WTC11 (cell line): ENCODE measurements at places on chromosomes 5 and 9.

DNA sequence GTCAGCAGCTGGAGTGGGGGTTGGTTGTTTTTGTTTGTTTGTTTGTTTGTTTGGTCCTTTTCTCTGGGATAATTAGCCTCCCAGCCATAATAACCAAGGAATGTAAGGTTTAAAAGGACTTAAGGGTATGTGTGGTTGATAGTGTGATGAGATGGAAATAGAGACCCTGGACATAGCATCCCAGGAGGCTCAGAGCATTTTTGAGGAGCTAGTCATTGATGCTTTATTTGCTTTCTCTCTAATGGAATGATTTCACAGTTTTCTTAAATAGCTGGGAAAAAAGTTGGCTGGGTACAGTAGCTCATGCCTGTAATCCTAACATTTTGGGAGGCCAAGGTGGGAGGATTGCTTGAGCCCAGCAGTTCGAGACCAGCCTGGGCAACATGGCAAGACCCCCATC is 45.1 kb downstream of the TTC1 start:
- no peak for DNase-seq

- DNase-seq = no peak
These were observed 54.1 kb downstream of the FER start for GRCh38 chr5:108801776-108802175.

DNA sequence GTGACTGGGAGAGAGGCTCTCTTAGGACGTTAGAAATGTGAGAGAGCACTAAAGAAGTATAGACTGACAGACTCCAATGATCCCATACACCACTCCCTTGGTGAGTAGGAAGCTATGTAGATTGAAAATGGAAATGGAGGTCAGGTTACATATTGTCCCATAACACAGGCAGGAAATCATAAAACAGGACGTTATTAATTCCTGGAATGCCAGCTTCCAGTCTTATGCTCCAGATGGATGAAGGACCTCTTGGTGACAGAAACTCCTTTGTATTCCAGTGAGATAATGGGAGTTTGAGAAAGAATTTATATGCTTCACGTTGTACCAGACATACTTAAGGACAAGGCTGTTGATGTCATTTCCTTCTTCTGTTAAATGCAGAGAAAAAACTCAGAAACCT is 338.2 kb upstream of the ITGA1 start:
- no peak for DNase-seq

GRCh38 chr9:38656896-38657295 is 36.5 kb upstream of the ANKRD18A start:
- no peak for DNase-seq

- no peak for DNase-seq
These were observed 25.9 kb downstream of the CDC42SE2 start for GRCh38 chr5:131289738-131290137.

- DNase-seq = no peak
These were observed 61.6 kb downstream of the GADD45G start for GRCh38 chr9:89666364-89666763.

DNA sequence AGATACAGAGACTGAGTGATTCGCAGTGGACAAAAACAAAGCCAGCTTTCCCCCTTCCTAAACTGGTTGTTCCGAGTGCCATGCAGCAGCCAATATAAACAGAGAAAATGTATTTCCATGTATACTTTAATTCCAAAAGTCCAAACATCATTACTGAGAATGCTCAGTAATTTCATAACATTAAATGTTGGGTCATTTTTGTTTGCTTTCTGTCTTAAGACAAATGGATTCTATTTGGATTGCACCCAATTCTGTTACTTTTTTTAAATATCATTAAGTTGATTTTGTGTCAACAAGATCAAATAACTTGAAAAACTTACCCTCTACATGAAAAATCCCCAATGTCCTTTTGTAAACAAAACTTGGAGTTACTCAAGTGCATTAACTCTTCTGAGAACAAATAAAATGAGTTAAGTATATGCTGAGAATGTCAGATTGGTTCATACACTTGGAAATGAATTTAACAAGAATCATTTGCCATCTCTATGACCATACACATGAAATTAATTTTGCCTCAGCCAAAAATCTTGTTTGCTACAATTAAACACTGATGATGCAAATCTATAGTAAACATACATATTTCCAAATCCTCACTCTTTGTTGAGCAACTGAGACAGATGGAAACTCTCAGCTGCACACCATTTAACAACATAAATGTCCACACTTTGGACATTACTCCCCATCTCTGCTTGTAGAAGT is 19.4 kb downstream of the LURAP1L start:
- no peak for DNase-seq

DNA sequence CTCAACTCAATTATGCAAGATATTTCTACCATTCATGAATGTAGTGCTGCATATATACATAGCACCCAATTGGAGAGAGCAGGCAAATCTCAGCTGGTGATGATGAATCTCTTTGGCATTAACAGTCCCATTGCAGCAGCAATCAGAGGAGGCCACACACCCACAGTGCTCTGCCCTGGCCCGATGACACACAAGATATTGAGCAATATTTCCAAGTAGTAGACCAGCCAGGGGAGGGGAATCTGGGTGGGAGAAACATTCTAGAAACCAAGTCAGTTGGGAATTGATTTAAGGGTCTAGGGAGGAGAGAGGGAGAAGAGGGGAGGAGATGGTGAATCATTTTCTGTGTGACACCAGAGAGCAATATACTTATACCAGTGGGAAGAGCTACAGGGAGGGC is 14.9 kb upstream of the C5orf63 start:
- no peak for DNase-seq

DNA sequence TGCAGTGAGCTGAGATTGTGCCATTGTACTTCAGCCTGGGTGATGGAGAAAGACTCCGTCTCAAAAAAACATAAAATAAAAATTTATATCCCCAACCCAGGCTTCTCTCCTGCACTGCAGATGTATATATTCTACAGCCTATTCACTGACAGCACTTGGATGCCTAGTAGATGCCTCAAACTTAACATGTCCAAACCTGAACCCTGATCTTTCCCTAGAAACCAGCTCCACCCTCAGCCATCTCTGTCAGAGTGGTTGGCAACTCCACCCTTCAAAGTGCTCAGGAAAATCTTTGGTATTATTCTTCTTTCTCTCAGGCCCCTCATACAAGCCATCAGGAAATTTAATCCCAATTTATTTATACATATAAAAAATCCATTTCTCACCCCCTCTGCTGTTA is 36.9 kb upstream of the TXN start:
- DNase-seq = no peak

- no peak for DNase-seq
These were observed 277.7 kb upstream of the PTGER4 start for GRCh38 chr5:40402007-40402364.

- no peak for DNase-seq
These were observed 15.2 kb downstream of the IPPK start for GRCh38 chr9:92654481-92655301.

GRCh38 chr9:108816037-108816436 is 39.7 kb downstream of the ACTL7B start:
- DNase-seq = no peak

DNA sequence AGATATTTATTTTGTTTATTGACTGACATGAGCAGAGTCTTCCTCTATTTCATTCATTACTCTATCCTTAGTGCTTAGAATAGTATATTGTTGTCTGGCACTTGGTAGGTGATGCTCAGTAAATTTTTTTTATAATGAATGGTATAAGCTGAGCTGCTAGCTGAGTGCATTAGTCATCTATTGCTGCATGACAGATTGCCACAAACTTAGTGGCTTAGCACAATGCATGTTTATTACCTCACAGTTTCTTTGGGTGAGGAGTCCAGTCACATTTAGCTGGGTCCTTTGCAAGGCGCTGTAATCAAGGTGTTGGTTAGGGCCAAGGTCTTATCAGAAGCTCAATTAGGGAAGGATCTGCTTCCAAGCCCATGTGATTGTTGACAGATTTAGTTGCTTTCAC is 23.1 kb downstream of the SMAD5 start:
- DNase-seq = no peak

DNA sequence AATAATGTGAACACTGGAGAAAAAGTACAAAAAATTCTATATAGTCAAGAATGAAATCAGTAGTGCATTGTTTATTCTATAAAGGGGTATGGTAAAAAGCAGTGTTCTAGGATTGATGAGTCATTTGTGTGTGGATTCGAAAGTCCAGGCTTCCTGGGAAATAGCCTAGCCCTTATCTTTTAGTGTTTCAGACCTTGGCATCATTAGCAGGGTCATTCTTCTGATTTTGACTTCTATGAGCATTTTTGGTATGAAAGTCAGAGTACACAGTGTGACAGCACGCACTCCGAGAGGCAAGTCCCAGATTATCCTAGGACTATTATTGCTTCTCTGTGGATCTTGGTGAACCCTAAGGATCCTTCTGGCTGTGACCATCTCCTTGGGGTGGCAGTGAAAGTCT is 16.9 kb downstream of the PCSK5 start:
- no peak for DNase-seq

DNA sequence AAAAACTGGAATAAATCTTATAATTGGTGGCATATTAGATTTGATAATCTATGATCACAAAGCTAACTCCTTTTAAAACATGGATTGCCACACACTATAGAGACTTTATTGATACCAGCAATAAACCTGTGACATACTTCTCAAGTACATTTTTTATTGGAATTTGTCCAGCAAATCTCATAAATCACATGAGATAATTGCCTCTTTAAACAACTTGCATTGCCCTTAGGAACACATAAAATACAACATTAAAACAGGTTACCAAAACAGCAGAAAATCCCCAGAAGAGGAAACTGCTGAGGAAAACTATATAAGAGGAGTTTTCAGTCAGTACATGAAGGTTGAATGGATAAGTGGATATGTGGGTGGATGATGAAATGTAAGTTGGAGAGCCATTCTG is 124.6 kb downstream of the SNCAIP start:
- DNase-seq = no peak

GRCh38 chr5:129716651-129717050 is 31.2 kb upstream of the MINAR2 start:
- no peak for DNase-seq

- no peak for DNase-seq
These were observed 27.3 kb downstream of the NIPAL4 start for GRCh38 chr5:157487358-157487757.

DNA sequence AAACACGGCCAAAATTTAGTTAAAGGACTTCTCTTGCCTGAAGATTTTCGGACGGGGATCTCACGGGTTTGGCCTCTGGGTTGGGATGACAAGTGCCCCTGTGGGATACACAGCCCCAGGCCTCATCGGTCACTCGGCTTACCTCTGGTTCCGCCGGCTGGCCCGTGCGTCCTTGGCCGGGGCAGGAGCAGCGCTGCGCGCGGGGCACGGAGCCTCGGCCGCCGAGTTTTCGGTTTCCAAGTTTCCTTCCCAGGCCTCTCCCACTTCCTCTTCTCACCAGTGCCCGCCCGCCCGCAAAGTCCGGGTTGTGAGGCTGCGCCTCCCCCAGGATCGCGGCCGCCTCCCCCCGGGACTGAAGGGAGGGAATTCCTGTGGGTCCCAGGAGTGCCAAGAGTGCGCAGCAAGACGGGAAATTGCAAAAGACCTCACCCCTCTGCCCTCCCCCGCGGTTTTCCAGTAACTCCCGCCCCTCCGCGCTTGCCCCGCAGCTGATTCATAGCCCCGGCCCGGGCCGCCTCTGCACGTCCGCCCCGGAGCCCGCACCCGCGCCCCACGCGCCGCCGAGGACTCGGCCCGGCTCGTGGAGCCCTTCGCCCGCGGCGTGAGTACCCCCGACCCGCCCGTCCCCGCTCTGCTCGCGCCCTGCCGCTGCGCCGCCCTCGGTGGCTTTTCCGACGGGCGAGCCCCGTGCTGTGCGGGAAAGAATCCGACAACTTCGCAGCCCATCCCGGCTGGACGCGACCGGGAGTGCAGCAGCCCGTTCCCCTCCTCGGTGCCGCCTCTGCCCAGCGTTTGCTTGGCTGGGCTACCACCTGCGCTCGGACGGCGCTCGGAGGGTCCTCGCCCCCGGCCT is at the start of gene OSMR:
TSS of gene OSMR (plus strand) at position 487 of the 853 bp plus-strand sequence. CDS start 23,033 bp downstream, outside the sequence.
- peak; percentile 69 for DNase-seq

DNA sequence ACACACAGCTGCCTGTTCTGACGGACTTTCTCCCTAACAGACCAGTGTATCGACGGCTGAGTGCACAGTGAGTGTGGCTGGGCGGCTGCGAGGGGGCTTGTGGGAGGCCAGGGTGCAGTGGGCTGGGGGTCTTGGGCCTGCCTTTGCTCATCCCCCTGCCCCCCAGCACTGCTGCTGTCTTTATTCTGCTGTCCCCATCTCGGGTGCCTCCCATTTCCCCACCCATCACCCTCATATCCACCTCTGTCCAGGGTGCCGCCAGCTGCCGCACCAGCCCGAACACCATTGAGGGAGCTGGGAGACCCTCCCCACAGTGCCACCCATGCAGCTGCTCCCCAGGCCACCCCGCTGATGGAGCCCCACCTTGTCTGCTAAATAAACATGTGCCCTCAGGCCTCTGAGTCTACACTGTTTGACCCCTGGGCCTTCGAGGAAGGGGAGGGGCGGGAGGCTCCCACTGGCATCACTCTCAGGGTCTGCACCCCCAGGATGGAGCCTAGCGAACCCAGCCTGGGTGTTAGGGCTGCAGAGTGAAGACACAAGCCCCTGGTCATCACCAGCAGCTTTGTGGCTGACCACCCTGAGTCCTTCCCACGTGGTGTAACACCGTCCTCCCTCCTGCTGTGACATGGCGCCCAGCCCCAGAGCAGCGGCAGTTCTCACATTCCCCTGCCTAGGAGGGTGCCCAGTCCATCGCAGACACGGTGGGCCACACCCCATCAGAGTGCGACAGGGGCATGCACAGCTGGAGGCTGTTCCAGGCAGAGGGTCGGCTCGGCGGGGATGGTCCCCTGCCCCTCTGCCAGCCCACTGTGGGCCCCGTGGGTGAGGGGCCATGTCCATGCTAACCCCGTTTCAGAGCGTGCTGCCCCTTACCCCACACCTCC is 4.0 kb downstream of the LCN2 start:
- no peak for DNase-seq

DNA sequence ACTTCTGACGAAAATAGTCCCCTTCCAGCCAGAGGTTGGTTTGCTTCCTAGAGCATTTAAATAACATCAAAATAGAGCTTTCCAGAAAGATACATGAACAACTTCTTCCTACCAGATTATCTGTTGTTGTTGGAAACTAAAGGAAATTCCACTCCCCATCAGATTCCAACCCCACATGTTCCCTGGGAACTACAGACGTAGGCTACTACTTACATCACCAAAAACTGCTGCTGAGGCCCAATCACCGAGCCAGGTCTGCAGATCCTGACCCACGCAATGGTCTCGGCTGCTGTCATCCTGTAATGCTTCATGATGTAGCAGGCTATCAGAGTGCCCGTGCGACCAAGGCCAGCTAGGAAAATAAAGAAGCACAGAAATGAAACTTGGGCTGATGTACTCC is 73.4 kb downstream of the HABP4 start:
- DNase-seq = no peak

- no peak for DNase-seq
These were observed 34.2 kb upstream of the CHD1 start for GRCh38 chr5:98963019-98963418.
